NCI-H2081 treated with DMSO at 0.1 percent for 48 hours (cell line): ENCODE measurements at places on chromosomes 7 and 10.

- no peak for DNase-seq
Measured at GRCh38 chr10:55668326-55668922, 692.6 kb downstream of the ZWINT start.

- DNase-seq = no peak
Measured at GRCh38 chr7:116621649-116622048, 50.3 kb upstream of the MET start.

GRCh38 chr7:5213286-5213645 lies 23.2 kb downstream of the WIPI2 start:
- no peak for DNase-seq

DNA sequence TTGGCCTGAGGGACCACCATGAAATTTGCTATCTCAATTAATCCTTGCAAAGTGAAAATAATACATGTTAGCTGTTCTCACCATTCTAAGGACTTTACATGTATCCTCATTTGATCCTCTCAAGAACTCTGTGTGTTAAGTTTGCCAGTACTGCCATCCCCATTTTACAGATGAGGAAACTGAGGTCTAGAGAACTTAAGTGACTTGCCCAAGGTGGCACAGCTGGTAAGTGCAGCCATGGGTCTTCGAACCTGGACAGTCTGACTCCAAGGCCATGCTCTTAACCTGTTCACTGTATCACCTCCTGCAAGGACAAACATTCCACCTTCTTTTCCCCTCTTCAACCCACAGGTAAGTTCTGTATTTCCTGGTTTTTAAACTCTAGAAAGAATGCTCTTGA lies 85.3 kb upstream of the NFE2L3 start:
- no peak for DNase-seq

DNA sequence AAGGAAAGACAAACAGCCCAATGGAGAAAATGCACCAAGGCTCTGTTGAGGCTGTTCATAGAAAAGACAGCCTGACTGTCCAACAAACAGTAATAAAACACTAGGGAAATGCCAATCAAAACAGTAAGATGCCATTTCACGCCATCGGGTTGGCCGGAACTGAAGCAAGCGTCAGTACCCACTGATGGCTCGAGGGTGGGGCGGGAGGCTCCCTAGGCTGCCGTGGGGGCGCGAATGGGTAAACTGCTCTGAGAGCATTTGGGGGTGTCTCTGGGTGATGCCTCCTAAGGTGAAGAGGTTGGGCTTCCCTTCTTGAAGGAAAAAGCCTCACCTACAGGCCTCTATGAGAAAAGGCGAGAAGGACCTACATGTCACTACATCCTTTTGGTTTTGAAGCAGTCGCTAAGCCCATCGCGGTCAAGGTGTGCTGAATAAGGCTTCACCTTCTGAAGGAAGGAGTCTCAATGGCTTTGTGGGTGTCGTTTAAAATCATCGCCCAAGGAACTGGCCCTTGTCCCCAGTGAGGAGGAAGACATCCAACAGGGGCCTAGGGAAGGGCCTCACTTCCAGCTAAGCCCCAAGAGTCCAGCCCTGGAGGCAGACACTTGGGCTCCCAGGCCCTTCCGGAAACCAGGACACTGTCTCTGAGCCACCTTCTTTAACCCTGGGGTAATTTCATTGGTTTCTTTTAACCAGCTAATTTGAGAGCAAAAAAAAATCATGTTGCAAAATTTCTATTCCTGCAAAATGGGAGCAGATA lies 98.5 kb upstream of the PPP2R2D start:
- no peak for DNase-seq

DNA sequence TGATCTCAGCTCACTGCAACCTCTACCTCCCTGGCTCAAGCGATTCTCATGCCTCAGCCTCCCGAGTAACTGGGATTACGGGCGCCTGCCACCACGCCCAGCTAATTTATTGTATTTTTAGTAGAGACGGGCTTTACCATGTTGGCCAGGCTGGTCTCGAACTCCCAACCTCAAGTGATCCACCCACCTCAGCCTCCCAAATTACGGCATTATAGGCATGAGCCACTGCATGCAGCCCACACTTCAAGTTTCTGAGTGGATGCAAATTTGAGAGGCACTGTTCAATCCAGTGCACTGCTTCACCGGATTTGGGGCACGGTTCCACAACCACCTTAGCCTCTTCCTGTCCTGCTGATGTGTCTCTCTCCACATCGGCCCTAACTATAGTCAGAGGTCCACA lies 16.5 kb downstream of the CNPY1 start:
- DNase-seq = no peak

GRCh38 chr10:128498746-128499145 lies 372.5 kb upstream of the MKI67 start:
- no peak for DNase-seq

GRCh38 chr7:134643131-134643530 lies 3.5 kb upstream of the BPGM start:
- DNase-seq = no peak

- no peak for DNase-seq
Measured at GRCh38 chr10:118940386-118940785, 89.1 kb upstream of the NANOS1 start.

DNA sequence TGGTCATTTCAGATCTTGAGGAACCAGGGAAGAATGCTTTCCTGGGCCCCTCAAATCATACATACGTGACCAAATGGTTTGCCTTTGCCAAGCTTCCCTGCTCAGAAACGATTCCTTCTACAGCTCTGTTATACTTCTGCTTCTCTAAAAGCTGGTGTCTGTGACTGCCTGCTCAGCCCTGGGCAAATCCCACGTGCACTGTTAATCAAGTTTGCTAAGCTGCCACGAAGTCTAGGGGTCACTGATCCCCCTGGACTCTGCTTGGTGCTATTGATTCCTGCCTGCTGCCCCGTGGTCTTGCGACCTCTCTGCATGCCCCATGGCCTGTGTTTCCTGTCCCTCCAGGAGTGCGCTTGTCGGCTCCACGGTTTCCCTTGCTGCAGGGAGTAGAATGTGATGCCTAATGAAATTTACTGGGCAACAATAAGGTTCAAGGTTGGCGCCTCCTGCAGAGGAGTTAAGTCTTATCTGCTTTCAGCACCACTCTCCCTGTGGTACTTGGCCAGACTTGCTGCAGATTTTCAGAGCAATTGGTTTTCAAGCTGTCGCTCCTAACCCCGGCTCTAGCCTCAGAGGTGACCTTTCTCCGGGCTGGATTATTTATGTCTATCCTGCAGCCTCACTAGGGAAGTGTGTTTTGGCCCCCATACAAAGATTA lies 201.6 kb upstream of the FZD8 start:
- no peak for DNase-seq

GRCh38 chr10:86684331-86685097 lies 16.2 kb downstream of the LDB3 start:
- no peak for DNase-seq

- DNase-seq = no peak
Measured at GRCh38 chr7:73983437-73984164, 44.4 kb upstream of the ELN start.

- no peak for DNase-seq
Measured at GRCh38 chr7:105962353-105962752, 711 bp upstream of the CDHR3 start.

DNA sequence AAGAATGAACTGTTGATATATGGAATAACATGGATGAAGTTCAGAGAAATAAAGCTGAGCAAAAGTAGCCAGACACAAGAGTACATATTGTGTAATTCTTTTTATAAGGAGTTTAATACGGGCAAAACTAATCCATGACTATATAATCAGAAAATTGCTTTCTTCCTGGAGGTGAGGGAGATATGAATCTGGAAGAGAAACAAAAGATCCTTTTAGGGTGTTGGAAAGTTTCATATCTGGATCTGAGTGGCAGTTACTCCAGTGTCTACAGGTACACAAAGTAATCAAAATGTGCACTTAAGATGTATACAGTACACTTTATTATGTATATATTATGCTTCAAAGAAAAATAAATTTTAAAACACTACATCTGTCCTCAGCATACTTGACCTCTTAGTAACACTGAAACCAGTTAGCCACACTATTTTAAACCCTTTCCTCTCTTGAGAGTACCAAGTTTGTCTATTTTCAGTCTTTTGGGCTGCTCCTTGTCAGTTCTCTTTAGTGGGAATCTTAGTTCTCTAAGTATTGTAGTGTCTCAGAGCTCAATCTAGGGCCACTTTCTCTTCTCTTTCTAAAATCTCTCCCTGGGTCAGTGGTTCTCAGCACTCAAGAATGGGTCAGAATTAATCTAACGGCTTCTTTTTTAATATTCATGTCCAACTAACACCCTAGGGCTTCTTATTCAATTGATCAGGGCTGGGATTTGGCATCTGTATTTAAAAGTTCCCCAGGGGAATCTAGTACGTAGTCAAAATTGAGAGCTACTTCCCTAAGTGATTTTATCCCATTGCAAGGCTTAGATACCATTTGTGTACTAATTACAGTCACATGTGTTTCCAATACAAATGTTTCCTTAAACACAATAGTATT lies 4.3 kb upstream of the LIPF start:
- no peak for DNase-seq

- no peak for DNase-seq
Measured at GRCh38 chr10:132149917-132150316, 36.8 kb upstream of the DPYSL4 start.

DNA sequence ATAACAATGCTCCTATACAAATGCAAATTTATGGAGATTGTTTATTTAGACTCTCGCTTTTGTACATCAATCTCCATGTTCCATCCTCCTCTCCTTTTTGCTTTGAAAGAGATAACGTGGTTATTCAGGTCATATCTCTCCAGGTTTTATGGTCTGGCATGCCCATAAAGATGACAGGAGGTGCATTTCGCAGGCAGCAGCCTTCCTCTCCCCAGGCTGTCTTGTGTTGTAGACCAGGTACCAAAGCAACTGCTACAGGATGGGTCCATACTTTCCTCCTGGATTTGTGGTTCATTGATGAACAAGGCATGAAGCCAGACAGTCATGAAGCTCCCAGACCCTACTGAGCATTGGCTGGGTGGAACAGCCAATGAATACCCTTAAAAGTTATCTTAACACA lies 400.2 kb upstream of the NPVF start:
- no peak for DNase-seq

DNA sequence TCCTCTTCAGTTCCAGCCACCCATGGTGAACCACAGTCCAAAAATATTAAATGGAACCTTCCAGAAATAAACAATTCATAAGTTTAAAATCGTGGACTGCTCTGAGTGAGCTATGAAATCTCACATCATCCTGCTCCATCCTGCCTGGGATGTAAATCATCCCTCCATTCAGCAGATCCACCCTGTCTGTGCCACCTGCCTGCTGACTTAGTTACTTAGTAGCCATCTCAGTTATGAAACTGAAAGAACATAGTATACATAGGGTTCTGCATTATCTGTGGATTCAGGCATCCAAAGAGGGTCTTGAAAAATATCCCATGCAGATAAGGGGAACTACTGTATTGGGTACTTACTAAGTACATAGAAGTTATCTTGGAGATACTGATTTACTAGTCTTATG lies 89.0 kb downstream of the ST8SIA6 start:
- DNase-seq = no peak

GRCh38 chr10:3747984-3748383 lies 37.0 kb downstream of the KLF6 start:
- no peak for DNase-seq

DNA sequence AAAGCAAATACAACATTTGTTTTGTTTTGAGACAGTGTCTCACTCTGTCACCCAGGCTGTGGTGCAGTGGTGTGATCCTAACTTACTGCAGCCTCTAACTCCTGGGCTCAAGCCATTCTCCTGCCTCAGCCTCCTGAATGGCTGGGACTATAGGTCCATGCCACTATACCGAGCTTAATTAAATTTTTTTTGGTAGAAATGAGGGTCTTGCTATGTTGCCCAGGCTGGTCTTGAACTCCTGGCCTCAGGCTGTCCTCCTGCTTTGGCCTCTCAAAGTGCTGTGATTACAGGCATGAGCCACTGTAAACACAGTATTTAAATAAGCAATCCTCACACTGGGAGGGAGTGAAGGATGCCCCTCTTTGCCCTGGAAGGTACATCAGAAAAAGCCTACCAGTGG lies 4.0 kb upstream of the CAMK2G start:
- DNase-seq = no peak

GRCh38 chr7:80235334-80235733 lies 100.7 kb downstream of the GNAI1 start:
- DNase-seq = no peak

GRCh38 chr7:31027161-31027965 lies 24.7 kb upstream of the ADCYAP1R1 start:
- DNase-seq = no peak

DNA sequence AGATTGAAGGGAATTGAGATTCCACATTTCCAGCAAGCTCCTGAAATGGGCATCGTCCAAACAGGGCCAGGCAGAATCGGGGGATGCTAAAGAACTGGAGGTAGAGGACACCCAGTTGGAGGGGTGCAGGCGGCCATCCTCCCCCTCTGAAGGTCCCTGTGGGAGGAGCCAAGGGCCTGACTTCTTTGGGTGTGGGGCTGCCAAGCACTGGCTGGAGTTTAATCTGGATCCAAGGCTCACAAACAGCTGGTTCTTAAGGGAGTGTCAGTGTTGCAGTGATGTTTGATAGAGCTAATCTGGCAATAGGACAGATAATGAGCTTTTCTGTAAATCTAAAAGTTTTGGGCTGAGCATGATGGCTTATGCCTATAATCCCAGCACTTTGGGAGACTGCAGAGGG lies 20.8 kb downstream of the TSPAN14 start:
- DNase-seq = no peak

DNA sequence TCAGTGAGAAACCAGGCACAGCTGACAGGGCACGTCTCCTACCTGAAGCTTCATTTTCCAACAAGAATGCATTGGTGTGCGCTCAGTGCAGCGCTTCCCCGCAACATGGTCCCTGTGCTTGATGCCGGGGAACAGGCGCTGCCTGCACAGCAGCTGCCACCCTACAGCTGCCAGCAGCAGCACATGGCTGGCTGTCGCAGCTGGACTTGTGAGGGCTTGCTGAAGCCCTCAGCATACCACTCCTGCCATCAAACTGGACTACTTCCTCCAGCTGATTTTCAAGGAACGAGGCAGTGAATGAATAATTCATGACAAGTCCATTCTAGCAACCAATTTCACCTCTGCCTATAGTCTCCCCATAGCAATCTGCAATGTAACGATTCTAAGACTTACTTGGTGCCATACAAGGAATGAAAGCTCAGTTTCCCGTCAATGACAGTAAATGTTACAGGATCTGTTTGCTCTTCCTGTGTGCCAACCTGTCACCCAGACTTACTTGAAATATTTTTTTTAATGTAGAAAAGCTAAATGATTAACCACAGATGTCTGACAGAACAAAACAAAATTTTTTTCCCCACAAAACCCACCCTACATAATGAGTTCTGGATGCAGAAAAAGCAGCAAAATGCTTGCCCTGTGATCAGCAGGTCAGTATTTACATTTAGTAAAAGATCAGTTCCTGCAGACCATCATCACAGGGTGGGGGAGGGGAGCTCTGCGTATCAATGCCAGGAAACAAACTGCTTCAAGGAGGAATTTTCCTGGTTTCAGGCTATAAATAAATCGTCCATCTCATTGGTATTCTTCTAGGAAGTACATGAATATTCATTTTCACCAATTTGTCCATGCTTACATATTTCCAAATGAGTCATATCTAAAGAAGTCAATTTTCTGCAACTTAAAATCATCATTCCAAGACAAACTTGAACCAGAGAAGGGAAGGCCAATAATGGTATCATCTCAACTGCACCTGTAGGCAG lies 140.6 kb downstream of the ALOX5 start:
- DNase-seq = no peak

- no peak for DNase-seq
Measured at GRCh38 chr7:107494884-107495283, 25.0 kb downstream of the GPR22 start.

GRCh38 chr10:125156739-125157480 lies 3.5 kb downstream of the CTBP2 start:
- no peak for DNase-seq

GRCh38 chr7:121083138-121083789 lies 94.8 kb downstream of the CPED1 start:
- DNase-seq = no peak

GRCh38 chr10:104139221-104139620 lies 17.2 kb downstream of the SFR1 start:
- DNase-seq = no peak
